Large intestine (tissue), 12 donors: ENCODE measurements at places on chromosomes 13 and 19.

- no peak overlapping the region for H3K27ac ChIP-seq
- H3K36me3 ChIP-seq: no peaks in the 10 kb centered on the region
- no peaks in the 10 kb centered on the region for H3K4me1 ChIP-seq
- no peak overlapping the region for H3K4me3 ChIP-seq
- no peak for DNase-seq
Observed at GRCh38 chr13:45885194-45885593, 33.6 kb upstream of the SIAH3 start.

DNA sequence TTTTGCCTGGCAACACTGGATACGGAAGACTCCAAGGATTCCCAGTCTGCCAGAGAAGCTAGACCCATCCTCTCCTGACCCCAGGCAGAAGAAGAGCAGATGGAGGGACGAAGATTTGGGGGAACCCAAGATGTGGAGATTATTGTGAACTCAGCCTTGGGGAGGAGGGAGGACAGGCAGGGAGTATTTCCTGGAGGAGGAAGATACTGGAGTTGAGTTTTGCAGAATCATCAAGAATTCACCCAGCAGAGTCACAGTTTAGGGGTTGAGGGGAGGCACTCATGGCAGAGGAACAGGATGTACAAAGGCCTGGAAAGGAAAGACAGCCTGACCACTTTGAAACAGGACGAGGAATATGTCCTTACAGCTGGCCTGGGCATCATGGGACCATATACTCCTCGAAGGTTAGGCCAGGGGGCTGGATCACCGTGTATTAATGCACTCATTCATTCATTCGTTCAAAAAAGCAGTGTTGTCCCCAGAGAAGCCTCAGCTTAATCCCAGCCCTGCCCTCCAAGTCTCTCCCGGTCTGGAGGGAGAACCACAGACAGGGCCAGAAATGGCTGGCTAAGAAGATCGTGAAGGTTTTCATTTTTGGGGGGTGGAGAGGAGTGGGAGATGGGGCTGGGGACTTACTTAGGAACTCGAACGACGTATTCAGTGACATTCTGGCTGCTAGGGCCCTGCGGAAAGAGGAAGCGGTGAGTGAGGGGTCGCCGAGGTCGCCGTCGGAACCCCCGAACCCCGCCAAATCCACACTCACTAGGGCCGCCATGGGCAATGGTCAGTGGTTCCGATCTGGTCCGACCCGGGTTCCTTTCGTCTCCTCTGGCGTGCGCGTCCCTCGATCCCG lies 517 bp downstream of the GTF2F1 start:
- H3K4me1 ChIP-seq: peaks cover 9% of the 10 kb centered on the region
- H3K27ac ChIP-seq: peak overlapping the region; percentile 91
- H3K36me3 ChIP-seq: peaks cover 34% of the 10 kb centered on the region
- DNase-seq: no peak

GRCh38 chr19:7897292-7897691 lies 6.4 kb upstream of the MAP2K7 start:
- H3K27ac ChIP-seq: peak overlapping the region; percentile 56
- peak; percentile 75 for DNase-seq
- no peaks in the 10 kb centered on the region for H3K36me3 ChIP-seq
- no peak overlapping the region for H3K4me3 ChIP-seq
- peaks cover 12% of the 10 kb centered on the region for H3K4me1 ChIP-seq

DNA sequence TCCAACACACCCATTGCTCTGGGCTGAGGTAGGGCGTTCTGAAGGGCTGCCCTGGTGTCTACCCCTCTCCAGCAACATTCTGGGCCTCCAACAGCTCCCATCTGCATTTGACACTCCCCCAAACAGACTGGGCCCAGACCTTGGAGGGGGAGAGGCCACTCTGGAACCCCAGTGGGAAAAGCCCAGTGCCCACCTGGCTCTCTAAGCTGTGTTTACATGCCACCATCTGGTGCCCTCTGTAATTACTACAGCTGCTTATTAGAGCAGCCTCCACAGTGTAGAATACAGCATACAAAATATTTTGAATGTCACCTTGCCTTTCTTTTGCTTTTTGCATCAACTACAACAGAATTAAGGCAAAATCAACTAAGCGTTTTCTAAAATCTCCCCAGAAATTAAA lies 35.8 kb upstream of the TM9SF2 start:
- no peak overlapping the region for H3K27ac ChIP-seq
- H3K4me1 ChIP-seq: no peaks in the 10 kb centered on the region
- H3K36me3 ChIP-seq: no peaks in the 10 kb centered on the region
- no peak overlapping the region for H3K4me3 ChIP-seq
- DNase-seq: no peak

GRCh38 chr13:36068566-36068965 lies 62.6 kb downstream of the DCLK1 start:
- no peaks in the 10 kb centered on the region for H3K36me3 ChIP-seq
- H3K27ac ChIP-seq: no peak overlapping the region
- H3K4me3 ChIP-seq: no peak overlapping the region
- no peaks in the 10 kb centered on the region for H3K27me3 ChIP-seq
- no peaks in the 10 kb centered on the region for H3K4me1 ChIP-seq
